ENCODE measurements at places on chromosomes 7 and 10.

DNA sequence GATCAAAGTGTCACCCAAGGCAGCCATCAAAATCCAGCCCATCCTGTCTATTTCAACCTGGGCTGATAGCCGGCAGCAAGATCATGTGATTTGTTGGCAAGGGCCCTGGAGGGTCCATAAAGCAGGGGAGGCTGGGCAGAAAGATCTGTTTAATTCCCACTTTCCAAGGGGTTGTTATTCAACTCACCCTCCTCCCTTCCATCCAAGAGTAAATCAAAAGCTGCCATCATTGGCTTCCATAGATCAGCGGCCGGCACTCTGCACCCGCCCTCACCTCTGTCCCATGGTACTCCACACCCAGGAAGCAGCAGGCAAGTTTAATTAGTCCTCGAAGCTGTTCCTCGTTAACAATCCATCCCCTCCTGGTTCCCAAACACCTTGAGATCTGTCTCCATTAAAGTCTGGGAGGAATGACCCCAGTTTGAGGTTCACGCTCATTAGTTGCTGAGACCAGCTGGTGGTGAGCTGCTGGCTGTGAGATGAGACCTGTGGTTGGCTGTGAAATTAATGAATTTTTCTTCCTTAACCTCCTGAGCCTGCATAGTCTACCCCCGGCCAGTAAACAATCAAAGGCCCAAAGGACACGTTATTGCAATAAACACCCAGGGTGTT lies 120.6 kb upstream of the CHST15 start:
- no peak for DNase-seq

DNA sequence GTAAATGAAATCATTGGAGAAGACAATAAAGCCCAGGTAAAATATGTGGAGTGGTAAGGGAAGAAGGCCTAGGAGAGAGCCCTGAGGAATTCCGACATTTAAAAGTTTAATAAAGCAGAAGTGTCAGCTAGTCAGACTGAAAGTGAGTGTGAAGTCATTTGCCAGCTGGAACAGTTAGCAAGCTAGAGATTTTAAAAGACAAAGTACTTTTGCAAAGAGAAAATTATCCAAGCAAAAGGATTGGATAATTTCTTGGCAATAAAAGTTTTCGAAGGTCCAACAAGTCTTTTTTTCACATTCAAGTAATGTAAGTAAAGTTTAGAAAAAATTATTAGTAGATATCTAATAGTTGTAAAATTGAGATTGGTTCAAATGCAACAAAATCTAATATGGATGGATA lies 27.1 kb upstream of the SEMA3C start:
- no peak for DNase-seq

- no peak for DNase-seq
Measured at GRCh38 chr10:132646443-132647097, 109.0 kb downstream of the INPP5A start.

DNA sequence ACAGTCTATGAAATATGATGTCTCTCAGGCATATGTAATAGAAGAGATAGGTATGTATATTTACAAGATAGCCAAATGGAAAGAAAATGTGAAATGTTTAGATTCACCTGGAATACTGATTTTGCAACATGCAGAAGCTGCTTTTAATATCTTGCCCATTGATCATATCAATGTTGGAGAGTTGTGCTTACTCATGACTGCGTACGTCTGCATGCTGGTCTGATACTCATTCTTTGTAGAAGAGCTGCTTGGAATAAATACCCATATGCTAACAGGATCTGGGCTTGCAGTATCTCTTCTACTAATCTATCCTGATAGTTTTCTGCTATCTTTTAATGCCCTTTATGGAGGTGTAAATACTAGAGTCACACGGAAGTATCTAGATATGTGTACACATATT lies 120.6 kb upstream of the FOXP2 start:
- no peak for DNase-seq

DNA sequence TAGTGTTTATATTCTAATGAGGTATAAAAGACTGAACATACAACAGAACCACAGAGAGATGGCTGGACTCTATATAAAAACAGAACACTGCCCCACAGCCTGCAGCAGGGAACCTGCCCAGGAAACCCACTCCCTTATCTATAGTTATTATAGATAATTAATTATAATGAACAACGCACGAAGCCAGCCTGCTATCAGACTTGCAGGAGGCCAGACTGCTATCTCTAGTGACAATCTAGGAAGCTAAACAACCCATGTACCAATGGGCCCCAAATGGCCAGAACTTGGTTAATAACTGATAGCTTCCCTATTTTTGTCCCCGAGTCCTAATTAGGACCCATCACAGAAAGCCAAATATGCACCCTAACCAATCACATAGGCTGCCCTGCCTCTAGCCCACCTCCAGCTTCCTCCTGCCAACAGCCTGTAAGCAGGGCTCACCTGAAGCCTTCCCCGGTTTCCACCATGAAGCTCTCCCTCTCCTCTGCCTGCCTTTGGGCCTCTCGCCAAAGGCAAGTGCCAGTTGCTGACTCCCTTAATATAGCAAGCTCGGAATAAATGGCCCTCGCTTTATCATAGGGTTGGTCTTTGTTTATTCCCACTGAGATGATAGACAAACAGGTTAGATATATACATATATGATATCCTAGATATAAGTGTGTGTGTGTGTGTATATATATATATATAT lies 74.5 kb downstream of the SYPL1 start:
- DNase-seq, result no peak

GRCh38 chr7:47361236-47361635 lies 220.7 kb downstream of the TNS3 start:
- DNase-seq, result no peak

- DNase-seq, result no peak
Measured at GRCh38 chr7:97218767-97219166, 101.3 kb downstream of the SDHAF3 start.

DNA sequence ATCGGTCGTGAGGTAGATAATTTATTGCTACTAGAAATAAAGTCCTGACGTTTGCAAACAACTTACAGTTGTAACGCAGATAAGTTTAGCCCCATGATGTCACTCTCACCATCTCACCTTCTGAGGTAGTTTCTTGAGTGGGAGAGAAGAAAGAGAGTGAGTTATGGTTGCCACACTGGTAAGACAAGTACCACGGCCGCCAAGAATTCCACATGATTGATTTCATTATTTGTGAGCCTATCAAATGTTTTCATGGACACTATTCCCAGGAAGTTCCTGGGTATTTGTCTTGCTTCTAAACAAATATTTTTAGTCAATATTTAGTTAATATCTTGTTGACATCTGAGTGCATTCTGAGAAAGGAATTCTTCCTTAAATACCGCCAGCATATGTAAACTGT lies 339.4 kb upstream of the KIAA1217 start:
- DNase-seq, result no peak

- no peak for DNase-seq
Measured at GRCh38 chr7:47035522-47035921, 546.4 kb downstream of the TNS3 start.

Data from liver (tissue), 10 donors.